Muscle of leg (tissue), 16 donors: ENCODE measurements at places on chromosomes 1 and 21. TPM values are rescaled to one million over a fixed set of nuclear protein-coding genes. Genes with fewer than 3 reads are reported as not detected.

- DNase-seq: peak; percentile 27
Observed at GRCh38 chr1:242523719-242524570, 552 bp downstream of the PLD5 start.

CD48 gene
- 1.2 TPM for total RNA-seq

ITLN1 gene
- 0.13 TPM for total RNA-seq

- DNase-seq: peak; percentile 99
Observed at GRCh38 chr21:26842974-26843932, 2.0 kb downstream of the ADAMTS1 start.

DNA sequence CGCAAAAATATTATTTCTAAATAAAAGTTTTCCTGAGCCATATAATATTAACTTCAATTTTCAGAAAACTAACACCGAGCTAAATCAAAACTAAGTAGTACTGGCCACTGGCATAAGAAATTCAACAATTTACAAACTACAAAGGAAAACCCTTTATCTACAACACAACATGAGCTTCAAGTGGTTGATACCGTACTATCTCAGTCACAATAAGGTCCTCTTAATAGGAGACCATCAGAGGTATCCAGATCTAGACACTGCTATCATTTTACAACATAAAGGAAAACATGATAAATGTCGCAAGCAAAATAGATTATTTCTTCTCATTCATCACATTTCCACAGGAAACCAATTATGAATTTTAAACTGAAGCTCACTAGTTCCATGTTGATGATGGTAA is 39.5 kb downstream of the GATAD2B start:
- DNase-seq: no peak

GRCh38 chr21:44994047-44994694 is 54.3 kb downstream of the SLX9 start:
- DNase-seq: peak; percentile 98

KDM5B gene
- 51.9 TPM for total RNA-seq

- no peak for DNase-seq
Observed at GRCh38 chr1:77424236-77424635, 142.4 kb downstream of the AK5 start.

DNA sequence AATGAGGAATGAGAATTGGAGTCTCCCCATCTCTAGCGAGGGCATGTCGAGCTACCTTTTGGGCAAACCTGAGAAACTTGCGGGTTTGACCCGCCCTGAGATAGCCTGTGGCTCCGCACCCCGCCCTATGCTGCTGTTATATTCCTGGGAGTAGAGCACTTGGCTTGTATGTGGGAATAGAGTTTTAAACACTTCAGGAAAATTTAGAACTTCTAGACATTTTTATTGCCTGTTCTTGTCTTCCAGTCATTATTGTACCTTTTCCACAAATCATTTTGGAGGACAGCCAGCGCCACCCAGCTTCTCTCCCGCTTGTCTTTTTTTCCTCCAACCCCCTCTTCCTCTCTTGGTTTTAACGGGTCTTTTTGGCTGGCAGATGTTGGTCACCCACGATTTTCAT is 738 bp downstream of the GNPAT start:
- peak; percentile 40 for DNase-seq

- no peak for DNase-seq
Observed at GRCh38 chr1:33636209-33636608, 163.8 kb downstream of the ZSCAN20 start.

- no peak for DNase-seq
Observed at GRCh38 chr21:9735421-9735961, 785.9 kb upstream of the TPTE start.

DNA sequence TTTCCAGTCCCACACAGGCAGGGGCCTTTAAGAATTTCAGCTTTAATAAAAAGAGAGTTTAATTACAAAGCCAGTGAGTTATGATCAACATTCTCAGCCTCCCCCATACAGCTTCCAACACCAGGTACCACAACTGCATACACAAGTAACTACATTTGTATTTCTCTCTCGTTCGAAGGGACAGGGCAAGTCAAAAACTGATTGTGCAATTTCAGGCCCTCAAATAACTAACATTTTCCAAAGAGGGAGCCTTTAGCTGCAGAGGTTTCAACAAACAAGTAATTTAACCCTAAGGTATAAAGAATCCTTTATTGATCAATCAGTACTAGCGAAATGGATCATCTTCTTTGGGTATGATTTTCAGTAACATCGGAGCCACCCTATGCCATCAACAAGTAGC is 142.4 kb downstream of the ZNF281 start:
- no peak for DNase-seq

GRCh38 chr1:56425494-56426037 is 153.8 kb downstream of the PLPP3 start:
- no peak for DNase-seq

KRTAP11-1 gene
- not detected for total RNA-seq

- DNase-seq: no peak
Observed at GRCh38 chr21:42191064-42191463, 27.9 kb upstream of the ABCG1 start.

ETV3L gene
- not detected for total RNA-seq

GRCh38 chr1:59243550-59243949 is 53.3 kb upstream of the FGGY start:
- DNase-seq: peak; percentile 79

SPATA21 gene
- 0.04 TPM for total RNA-seq
